T-helper 1 cell (primary cell): ENCODE measurements at places on chromosomes 13 and 19.

- no peak for DNase-seq
Observed at GRCh38 chr13:20718958-20719566, 15.6 kb downstream of the IL17D start.

GRCh38 chr13:43546251-43546650 lies 240.5 kb downstream of the ENOX1 start:
- DNase-seq, result no peak

- DNase-seq, result no peak
Observed at GRCh38 chr13:30618186-30618929, 638 bp downstream of the USPL1 start.

DNA sequence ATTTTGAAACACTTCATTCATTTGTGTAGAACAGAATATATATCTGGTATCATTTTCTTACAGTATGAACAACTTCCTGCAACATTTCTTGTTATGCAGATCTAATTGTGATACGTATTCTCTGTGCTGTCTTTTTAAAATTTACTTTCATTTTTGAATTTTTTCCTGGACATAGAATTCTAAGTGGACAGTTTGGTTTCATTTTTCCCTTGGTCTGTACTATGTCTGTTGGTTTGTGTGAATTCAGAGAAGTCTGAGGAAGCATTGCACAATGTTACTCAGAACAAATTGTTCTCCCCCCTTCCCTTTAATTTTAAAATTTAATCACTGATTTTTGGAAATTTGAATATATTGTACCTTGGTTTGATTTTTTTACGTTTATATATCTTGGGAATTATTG lies 352.5 kb upstream of the PCDH20 start:
- no peak for DNase-seq
